ENCODE measurements at places on chromosomes 6 and 20. TPM values are rescaled to one million over a fixed set of nuclear protein-coding genes. Genes with fewer than 3 reads are reported as not detected.

AIF1 gene
- not detected for total RNA-seq

TENT5A gene
- 4.0 TPM for total RNA-seq

TCF15 gene
- not detected for total RNA-seq

ZSCAN23 gene
- total RNA-seq: 0.84 TPM

SLC2A10 gene
- total RNA-seq: 0.55 TPM

SLC24A3 gene
- total RNA-seq: not detected

GNMT gene
- total RNA-seq: not detected

SLC17A3 gene
- total RNA-seq: not detected

TMEM63B gene
- total RNA-seq: 14.1 TPM

- no peak for DNase-seq
These were observed 11.3 kb downstream of the FKBP5 start for GRCh38 chr6:35677456-35677855.

DNA sequence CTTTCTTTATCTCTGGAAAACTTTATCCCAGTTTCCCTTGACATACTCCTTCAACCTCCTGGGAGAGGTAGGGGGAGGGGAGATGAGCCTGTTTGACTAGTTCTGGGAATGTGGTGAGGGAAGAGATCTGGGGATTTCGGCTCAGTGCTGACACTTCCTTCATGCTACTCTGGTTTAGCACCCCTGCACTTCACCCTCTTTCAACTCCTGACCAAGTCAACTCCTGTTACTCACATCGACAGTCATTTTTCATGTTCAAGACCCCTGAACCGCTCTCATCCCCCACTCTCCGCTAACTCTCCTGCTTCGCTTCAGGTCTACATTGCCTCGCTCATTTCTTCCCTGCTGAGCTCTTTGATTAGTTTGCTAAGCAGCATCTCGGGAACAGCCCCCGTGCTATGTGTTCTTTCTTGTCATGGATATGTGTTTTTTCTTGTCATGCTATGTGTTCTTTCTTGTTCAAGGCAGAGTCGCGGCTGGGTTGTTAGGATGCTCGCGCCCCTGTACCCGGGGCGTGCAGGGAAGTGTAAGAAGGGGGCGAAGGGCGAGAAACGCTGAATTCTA lies 16.6 kb upstream of the TRIM27 start:
- peak; percentile 63 for DNase-seq

DNA sequence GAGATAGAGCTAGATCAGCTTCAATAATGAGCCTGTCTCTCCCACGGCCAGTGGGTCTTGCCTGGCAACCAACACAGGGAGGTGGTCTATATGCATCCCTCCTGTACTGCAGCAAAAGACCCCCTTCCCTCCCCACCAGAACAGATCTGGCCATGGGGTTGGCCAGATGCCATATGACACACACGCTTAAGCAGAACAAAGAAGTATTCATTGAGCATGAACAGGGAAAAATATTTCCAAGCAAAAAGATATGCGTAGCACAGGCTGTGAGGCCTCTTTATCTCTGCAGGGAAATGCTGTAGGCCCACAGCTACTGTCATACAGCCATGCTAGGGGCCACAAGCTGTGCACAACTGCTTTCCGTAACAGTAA lies 73.4 kb upstream of the NRSN1 start:
- no peak for DNase-seq

- no peak for DNase-seq
These were observed 160.0 kb downstream of the PLCB4 start for GRCh38 chr20:9228774-9229450.

DNA sequence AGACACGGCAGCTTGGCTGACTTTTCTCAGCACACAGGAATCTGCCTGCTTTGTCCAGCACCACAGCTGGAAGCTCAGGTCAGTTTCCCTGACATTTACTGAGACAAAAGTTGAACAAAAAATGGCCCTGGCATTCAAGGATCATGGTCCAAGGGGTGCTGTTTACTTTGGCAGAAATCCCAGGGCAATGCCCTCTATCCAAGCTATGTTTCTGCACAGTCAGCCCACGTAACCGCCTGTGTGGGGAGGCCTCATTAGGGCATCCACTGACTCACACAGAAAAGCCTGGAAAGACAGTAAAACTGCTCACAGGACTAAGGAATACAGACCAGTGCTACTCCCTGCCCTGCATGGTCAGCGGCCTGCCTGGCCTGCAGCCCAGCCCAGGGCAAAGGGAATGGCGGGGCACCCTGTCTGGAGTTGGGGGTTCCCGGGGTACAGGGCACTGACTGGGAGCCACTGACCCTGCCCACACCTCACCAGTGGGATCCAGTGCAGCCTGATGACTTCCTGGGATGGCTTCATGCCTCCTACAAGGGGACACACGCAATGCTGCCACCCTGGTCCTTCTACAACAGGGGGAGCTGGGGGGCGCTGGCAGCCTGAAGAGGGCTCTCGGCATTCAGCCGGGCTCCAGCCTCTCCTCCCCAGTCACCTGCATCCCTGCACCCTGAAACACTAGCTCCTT lies 77.1 kb downstream of the NINL start:
- DNase-seq: peak; percentile 61

DNA sequence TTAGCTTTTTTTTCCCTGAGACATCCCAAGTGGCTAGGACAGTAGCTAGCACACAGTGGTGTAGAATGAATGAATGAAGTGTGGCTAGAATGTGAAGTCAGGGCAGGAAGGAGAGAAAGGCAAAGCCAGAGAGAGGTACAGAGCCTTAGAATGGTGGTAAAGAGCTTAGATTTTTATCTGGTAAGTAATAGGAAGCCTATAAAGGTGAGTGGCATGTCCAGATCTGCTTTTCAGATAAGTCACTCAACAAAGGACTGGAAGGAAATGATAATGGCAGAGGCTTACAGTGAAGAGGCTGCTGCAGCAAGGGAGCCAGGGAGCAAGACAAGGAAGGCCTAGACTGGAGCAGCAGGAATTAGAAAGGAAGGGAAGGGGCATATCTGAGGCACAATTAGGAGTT lies 96.0 kb upstream of the PRDM1 start:
- DNase-seq: no peak

DNA sequence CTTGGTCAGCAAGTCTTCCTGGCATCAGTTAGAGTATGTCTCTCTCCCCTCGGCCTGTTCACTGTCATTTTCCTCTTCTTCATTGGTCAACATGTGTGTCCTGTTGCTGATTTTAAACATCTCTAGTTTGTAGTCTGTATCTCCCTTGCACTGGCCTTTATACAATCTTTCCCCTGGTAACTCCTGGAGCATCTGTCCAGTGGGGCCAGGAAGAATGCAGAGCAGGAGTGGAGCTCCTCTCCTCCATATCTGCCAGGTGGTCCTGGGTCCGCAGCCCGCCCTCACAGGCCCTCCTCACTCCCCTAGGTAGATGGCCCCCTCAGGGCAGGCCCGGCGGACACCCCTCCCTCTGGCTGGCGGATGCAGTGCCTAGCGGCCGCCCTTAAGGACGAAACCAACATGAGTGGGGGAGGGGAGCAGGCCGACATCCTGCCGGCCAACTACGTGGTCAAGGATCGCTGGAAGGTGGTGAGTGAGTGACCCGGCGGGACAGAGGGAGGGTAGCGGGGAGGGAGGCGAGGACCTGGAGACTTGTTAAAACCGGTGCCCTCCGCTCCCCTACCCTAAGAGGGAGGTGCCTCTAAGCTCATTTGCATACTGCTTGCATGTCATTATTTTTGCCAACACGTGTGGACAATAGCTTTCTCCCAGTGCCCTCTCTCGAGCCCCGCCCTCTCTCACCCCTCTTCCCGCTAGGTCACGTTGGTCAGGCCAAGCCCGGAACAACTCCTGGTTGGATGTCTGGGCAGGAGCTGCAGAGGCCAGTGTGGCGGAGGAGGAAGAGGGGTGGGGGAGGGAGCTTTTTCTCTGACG lies 3.2 kb downstream of the TTBK1 start:
- DNase-seq: peak; percentile 47

GRCh38 chr20:8342391-8342790 lies 210.3 kb downstream of the PLCB1 start:
- DNase-seq: no peak

- DNase-seq: peak; percentile 58
These were observed 409.6 kb downstream of the MAFB start for GRCh38 chr20:40279390-40279789.

DNA sequence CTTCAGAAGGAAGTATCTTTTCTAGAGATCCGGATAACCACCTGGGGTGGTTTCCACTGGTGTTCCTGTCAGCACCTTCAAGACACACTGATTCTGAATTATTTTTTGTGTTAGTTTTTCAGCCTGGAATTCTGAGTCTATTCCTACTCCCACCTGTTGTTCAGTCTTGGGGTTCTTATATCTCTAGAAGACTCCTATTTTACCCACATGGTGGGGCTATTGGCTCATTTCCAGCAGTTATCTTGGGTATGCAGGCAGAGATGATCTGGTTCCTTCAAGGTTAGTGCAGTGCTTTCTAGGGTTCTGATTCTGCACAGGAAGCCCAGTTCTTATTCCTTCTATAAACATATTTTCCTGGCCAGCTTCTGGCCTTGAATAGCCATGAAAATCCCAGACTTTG lies 175.6 kb upstream of the PDE7B start:
- DNase-seq: peak; percentile 41

- peak; percentile 34 for DNase-seq
These were observed 86.2 kb downstream of the VEGFA start for GRCh38 chr6:43856005-43856765.

GRCh38 chr6:56526860-56527544 lies 115.7 kb downstream of the DST start:
- no peak for DNase-seq

DNA sequence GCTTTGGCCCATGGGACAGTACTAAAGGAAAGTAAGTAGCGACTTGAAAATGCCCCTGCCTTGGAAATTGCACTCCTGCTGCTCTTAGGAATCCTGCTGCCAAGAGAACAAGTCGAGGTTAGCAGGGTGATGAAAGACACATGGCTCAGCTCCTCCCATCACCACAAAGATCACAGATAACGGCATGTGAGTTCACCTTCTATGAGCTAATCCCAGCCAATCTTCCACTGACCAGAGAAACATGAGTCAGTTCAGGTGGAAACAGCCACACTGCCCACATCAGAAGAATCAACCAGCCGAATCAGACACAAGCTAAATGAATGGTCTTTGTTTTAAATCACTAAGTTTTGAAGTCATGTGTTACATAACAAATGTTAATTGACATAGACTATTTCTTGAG lies 106.3 kb downstream of the PRKN start:
- peak; percentile 79 for DNase-seq

- no peak for DNase-seq
These were observed 2.1 kb downstream of the NFYA start for GRCh38 chr6:41074692-41075436.

- no peak for DNase-seq
These were observed 57.5 kb downstream of the CYB5R4 start for GRCh38 chr6:83917001-83917400.

GRCh38 chr6:155377061-155377460 lies 62.8 kb upstream of the TFB1M start:
- DNase-seq: peak; percentile 89

GRCh38 chr20:38144974-38145728 lies 19.9 kb downstream of the TGM2 start:
- peak; percentile 66 for DNase-seq

GRCh38 chr20:53190225-53190624 lies 218.1 kb downstream of the TSHZ2 start:
- DNase-seq: no peak

- no peak for DNase-seq
These were observed 93.1 kb downstream of the RREB1 start for GRCh38 chr6:7200598-7201443.

DNA sequence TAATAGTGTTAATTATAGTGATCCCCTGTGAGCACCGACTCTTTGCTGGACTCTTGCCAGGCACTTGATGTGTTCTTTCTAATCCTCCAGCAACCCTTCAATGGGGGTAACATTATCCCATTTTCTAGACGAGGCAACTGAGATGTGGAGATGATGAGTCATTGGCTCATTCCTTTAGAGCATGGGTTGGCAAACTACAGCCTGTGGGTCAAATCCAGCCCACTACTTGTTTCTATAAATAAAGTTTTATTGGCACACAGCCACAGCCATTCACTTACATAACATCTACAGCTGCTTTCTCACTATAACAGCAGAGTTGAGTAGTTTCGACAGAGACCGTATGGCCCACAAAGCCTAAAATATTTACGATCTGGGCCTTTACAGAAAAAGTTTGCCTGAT lies 249.5 kb upstream of the KCNG1 start:
- peak; percentile 32 for DNase-seq

DNA sequence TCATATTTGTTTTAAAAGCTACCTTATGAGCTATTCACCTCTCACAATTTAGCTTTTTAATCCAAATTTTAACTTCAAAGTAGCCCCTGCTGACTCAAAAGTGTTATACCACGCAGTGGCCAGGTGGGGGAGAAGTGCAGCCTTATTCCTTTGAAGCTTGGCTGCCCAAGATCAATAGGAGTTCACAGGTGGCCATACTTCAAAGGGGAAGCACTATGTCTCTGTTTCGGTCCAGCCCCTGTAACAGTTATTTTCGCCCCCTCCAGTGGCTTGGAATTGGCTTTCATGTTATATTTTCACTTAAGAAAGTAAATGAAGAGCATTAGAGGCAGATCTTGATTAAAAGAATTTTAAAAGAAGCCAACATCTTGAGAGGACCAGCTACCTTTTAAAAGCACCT lies 608.4 kb downstream of the EPHA7 start:
- DNase-seq: peak; percentile 27

DNA sequence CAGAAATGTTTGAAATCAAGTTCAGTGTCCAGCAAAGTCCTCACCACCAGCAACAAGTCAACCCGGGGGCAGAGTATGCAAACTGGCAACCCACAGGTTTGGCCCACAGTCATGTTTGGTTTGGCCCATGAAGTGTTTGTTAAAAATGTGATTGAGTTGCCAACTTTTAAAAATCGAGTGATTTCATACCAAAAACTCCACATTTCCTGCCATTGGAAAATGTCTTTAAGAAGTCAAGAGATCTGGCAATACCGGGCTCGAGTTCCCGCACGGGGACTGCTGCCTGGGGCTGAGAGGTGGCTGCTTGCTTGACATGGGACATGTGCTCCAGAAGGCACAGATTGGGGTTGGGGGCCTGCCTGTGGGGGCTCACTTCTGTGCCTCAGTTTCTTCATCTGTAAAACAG lies 36.1 kb downstream of the PREX1 start:
- DNase-seq: peak; percentile 34

- no peak for DNase-seq
These were observed 10.2 kb downstream of the NQO2 start for GRCh38 chr6:3009930-3010329.

GRCh38 chr6:136330634-136331033 lies 41.0 kb upstream of the BCLAF1 start:
- no peak for DNase-seq

DNA sequence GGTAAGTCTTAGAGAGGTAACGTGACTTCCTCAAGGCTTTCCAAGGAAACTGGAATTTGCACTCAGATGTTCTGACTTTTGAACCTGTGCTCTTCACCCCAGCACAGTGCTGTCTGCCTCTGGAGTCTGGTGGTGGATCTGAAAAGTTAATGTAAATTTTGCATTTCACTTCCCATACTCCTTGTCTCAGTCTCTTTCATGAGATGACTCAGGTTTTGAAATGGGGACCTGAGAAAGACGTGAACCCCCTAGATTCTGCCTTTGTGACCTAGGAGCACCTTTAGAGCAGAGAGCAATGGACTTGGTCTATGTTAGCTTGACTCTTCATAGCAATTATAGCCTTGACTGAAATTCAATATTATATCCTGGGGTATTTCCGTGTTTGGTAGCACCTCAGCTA lies 223.0 kb downstream of the QKI start:
- DNase-seq: no peak

GRCh38 chr20:23643659-23644058 lies 5.9 kb upstream of the CST3 start:
- no peak for DNase-seq

GRCh38 chr6:156822747-156823206 lies 45.6 kb downstream of the ARID1B start:
- no peak for DNase-seq

GRCh38 chr6:24223115-24223919 lies 97.3 kb downstream of the NRSN1 start:
- DNase-seq: no peak

All from HT1080 (cell line).